ENCODE measurements at places on chromosomes 13 and 19. TPM values are rescaled to one million over a fixed set of nuclear protein-coding genes. Genes with fewer than 3 reads are reported as not detected.

The ZNF57 gene
- 17.4 TPM for total RNA-seq

DNA sequence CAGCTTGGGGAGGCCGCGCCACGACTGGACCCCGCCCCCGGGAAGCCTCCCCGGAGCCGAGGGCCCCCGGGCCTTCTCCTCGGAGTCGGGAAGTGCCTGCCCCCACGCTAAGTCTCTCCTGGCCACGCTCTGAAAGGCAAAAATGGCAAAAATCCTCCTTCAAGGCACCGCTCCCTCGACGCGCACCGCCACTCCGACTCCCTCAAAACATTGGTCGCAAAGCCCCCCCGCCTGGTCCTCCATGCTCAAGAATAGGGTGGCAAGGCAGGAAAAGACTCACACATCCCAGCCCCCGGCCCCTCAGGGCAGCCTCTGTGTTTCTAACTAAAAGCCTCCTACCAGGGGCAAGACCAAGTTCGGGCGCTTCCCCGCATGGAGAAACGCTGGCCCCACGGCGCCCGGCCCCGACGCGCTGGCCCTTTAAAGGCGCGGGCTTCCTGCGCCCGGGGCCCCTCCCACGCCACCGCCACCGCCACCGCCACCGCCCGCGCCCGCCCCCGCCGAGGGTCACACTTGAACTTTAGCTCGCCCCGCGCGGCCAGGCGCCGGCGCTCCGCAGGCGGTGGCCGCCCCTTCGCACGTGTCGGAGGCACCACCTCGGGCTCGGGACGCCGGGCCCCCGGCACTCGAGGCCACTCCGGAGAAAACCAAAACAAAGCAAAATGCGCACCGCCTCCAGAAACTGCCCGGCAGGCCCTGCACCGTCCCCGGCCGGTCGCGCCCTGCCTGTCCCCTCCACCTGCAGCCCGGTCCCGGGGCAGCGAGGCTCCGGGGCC, 1.9 kb downstream of the FOXO1 start:
- DNase-seq, result peak; percentile 91

DNA sequence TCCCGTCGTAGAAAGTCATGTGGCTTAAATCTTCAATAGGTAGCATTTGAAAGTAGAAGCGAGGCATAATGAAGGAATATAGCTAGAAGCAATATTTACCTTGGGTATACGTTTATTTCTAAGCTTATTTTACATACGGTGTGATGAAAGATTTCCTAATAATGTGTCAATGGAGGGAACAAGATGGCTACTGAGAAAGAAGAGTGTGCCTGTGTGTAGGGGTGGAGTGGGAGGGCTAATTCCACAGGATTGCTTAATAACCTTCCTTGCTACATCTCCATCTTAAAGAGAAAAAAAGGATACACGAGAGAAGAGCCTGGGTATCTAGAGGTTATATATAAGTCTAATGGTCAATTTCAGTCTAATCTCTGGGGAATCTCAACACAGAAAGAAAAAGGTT, 2.0 kb downstream of the SPART start:
- no peak for DNase-seq

The CYP4F8 gene
- total RNA-seq, result not detected

DNA sequence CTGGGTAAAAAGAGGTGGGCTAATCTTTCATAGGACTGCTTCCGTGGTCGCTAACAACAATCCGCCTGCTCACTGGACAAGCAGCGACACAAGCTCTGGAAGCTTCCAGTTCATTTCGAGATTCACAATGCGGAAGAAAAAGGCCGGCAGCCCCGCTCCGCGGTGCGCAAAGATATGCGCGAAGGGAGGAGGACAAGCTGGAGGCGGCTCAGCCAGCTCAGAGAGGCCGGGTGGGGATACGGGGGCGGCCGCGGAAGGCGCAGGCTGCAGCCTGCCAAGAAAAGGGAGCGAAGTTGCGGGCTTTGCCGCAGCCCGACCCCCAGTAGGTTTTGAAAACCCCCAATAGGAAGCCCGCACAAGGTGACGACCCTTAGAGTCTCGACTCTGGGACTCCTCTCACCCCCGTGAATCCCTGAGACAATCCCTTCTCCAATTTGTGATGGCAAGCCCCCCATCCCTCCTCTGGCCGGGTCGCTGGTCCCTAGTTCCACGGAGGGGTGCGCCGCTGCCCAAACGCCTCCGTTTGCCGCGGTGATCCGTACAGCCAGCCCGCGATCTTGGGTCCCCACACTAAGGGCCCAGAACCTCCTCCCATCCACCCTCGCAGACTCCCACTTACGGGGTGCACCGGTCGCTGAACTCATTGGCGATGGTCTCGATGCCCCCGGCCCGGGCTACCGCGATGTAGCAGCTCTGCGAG, 697 bp downstream of the HSPH1 start:
- DNase-seq, result peak; percentile 70

- DNase-seq, result no peak
Observed at GRCh38 chr13:30303269-30303668, 4.1 kb downstream of the KATNAL1 start.

DNA sequence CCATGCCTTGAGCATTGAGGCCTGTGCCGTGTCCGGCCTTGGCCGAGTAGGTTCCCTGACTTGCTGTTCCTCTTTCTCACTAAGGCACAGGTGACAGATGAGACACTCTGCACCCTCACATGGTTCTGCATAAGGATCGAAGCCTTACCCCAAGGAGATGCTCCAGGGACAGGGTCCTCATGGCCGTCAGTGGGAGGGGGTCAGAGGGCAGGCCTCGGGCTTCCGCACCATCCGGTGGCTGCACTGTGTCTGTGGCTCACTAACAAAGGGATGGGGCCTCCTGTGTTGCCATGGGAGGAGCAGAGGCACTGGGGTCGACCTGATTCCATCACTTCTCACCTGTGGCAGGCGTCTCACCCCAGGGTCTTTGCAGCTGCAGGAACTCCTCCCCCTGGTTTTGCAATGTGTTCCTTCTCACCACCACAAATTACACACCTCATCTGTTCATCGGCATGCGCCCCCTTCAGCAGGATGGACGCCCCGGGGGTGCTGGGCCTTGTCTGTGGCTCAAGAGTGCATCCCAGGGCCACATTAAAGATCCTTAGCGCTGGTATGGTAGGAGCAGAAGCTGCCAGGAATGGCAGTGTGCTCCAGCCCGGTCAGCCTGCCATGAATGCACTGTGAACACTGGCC, 113.3 kb upstream of the SOX1 start:
- DNase-seq, result no peak

GRCh38 chr13:46866150-46866549, 30.7 kb downstream of the HTR2A start:
- peak; percentile 32 for DNase-seq

- no peak for DNase-seq
Observed at GRCh38 chr19:16301999-16302694, 22.5 kb upstream of the KLF2 start.

The PCP2 gene
- 0.73 TPM for total RNA-seq

GRCh38 chr13:43368003-43368402, 344.6 kb downstream of the DNAJC15 start:
- DNase-seq, result no peak

DNA sequence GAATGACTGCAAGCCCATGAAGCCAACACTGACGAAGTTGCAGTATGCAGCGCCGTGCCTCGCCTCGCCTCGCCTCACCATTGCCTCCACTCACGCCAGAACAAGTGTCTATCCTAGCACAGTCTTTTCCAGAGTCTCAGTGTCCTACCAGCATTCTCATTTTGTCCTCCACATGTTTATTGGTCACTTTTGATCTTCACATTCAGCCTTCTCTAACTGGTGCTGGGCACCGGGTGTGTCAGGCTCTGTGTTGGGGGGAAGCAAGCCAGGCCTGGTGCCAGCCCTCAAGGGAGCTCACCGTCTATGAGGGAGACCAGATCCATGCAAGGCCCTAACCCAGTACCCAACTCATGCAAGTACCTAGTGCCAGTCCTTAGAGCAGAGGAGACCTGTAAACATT, 69.7 kb upstream of the GPR183 start:
- DNase-seq, result no peak

DNA sequence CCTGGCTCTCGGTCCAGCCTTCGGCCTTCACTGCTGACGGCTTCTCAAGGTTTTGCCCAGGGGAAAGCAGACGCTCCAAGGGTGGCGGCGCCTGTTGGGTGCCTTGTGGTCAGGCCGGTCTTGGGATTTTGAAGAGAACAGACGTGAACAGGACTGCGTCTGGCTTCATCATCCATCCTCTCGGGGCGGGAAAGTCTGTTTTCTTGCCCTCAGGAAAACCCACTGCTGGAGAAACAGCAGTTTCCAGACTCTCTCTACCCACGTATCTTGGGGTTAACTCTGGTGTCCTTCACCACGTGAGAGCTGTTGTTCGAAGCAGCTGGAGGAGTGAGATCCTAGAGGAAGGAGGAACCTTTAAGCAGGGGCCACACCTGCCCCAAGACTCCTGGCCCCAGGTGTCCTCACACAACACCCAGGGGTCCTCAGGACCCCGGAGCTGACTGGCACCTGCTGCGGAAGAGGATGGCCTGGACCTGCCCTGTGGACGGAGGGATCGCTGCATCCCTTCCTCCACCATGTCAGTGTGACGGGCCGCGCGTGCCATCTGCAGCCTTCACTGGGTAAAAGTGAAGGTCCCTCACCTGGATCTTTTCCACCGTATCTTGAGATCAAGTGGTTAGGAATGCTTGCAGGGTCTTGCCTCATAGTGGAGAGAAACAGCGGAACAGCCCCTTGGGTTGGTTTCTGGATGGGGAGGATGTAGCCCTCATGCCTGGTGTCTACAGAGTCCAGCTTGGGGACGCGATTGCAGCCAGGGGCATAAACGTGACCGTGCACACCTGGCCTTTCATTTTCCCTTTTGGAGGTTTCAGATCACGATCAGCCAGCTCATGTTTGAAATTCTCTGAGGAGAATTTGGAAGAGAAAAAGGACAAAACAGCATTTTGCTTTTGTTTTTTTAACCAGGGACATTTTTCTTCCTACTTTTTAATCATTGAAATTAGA, 69.5 kb upstream of the MCF2L start:
- DNase-seq, result peak; percentile 15

The ILF3 gene
- 181 TPM for total RNA-seq

DNA sequence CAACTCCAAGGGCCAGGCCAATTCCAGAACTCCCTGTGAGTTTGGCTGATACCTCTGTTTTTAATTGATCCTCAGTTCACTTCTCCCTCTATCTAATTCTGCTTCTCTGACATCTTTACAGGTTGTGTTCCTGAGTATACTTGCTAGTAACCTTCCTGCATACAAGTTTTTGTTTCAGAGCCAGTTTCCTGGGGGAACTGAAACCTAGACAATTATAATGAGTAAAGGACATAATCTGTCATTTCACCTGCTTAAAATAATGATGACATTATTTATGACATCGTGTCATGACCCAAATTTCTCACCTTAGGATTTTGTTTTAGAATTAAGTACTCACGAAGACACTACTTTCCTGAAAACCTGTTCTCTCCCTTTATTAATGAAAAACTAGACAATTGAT, 12.5 kb upstream of the MYCBP2 start:
- DNase-seq, result no peak

GRCh38 chr13:41273831-41274441, 10.6 kb upstream of the MTRF1 start:
- DNase-seq, result no peak

- DNase-seq, result no peak
Observed at GRCh38 chr13:28492569-28493367, 2.2 kb downstream of the FLT1 start.

Measured in left colon (tissue), 2 donors.